ENCODE measurements at places on chromosomes 16 and 17.

- no peak for DNase-seq
Observed at GRCh38 chr17:39624313-39624712, 2.4 kb upstream of the PPP1R1B start.

GRCh38 chr17:77280304-77281121 lies 139.7 kb downstream of the SEC14L1 start:
- peak; percentile 18 for DNase-seq

GRCh38 chr16:79062821-79063220 lies 537.7 kb downstream of the MAF start:
- DNase-seq: no peak

DNA sequence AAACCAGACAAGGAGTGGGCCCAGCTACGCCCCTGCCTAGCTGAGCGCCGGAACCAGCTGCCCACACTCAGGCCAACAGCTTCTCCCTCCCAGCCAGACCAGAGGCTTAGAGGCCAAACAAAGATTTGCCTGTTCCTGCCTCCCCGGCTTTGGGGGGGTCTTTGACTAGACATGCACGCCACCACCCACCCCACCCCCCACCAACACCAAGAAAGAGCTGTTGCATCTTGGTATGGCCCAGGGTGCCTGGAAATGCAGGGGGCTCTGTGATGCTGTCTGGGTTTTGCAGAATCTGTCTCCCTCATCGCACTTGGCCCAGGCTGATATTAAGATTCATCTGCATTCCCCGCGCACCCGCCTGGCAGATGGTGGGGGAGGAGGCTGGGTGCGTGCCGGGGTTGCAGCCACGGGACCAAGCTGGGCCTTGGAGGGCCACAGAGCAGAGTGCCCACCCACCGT lies 1.3 kb upstream of the NXPH3 start:
- DNase-seq: no peak

- DNase-seq: no peak
Observed at GRCh38 chr16:10828851-10829366, 10.3 kb upstream of the TVP23A start.

- peak; percentile 11 for DNase-seq
Observed at GRCh38 chr16:72467157-72467759, 295.3 kb upstream of the PMFBP1 start.

DNA sequence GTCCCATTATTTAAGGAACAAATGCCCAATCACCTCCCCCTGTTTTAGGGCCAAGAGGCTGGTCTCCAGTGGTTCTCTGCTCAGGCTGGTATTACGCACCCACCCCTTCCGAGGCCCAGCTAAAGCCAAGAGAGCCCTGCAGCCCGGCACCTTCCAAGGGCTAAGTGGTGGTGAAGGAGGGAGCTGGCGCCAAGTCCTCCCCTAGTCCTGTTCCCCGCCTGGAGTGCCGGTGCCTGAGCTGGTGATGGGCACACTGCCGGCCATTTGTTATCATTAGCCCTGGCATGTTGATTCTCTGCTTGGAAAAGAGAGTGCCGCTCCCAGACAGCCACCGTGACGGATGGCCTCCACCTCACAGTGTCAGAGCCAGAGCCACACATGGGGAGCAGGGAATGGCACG lies 31.9 kb downstream of the GRIN2C start:
- no peak for DNase-seq

DNA sequence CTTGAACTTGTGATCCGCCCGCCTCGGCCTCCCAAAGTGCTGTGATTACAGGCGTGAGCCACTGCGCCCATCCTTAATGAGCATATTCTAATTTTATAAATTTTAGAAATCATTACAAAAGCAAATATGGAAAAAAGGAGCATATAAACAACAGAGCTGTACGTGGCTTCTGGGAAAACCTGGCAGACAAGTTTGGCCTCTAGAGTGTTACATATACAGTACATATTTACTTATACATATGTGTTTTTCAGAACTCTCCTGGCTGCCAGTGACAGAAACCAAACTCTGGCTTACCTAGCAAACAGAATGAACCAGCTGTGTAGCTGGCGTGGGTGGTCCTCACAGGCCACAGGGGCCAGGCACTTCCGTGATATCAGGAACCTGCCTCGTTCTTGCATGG lies 10.1 kb downstream of the DRC3 start:
- no peak for DNase-seq

- DNase-seq: no peak
Observed at GRCh38 chr16:85136213-85136701, 24.0 kb upstream of the CIBAR2 start.

GRCh38 chr17:79947351-79948031 lies 88.2 kb downstream of the TBC1D16 start:
- no peak for DNase-seq

DNA sequence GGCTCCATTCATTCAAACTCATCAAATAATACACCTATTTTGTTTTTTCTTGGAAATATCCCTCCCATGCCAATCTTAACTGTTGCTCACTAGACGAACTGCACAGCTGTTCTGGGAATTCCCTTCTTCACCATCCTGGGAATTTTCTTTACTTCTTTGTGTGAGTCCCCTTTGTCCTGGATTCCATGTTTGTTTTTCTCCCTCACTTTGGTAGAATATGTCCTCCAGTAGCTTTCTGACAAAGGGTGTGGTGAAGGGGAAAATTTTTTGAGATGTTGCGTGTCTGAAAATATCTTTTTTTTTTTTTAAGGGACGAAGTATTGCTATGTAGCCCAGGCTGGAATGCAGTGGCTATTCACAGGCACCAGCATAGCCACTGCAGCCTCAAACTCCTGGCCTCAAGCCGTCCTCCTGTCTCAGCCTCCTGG lies 17.2 kb upstream of the UTP6 start:
- DNase-seq: no peak

DNA sequence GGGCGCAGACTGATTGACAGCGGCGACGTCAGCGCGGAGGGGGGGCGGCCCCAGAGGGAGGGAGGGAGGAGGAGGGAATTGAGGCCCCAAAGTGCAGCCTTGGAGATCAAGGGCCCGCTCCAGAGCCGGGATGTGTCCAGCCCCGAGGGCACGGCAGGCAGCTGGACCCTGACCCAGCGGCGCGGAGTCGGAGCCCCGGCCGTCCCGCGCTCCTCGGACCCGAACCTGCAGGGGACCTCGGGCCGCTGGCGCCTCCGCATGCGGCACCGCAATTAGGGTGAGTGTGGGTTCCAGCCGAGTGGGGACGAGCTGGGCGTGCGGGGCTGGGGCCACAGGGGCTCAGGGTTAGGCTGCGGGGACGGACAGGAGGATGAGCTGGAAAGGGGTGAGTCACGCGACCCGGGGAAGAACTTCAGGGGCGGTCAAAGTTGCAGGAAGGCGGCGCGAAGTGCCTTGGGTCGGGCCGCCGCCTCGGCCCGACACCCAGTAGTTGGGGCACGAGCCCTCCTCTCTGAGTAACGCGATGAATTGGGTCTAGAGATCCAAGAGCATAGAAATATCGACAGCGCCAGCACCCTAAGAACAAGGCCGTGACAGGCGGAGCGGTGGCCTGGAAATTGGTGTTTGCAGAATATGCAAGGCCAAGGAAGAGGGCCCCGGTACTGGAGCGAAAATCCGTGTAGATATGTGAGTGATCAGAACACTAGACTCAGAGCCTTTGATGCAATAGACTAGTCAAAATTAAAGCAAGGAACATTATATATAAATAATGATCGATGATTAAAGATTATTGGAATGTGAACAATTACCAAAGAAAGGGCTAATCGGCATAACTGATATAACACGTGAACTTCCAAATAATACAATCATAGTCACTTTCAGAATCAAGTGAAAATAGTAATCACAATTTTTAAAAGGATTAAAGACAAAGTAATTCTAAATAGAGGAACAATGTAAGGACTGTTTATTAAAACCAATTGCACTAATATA lies at the start of gene TBX4:
Gene TBX4 (plus strand): TSS at position 122 of the 990 bp plus-strand sequence. CDS start 4,069 bp downstream, outside the sequence.
- no peak for DNase-seq

GRCh38 chr17:14203388-14203787 lies 33.3 kb downstream of the CDRT15 start:
- no peak for DNase-seq

DNA sequence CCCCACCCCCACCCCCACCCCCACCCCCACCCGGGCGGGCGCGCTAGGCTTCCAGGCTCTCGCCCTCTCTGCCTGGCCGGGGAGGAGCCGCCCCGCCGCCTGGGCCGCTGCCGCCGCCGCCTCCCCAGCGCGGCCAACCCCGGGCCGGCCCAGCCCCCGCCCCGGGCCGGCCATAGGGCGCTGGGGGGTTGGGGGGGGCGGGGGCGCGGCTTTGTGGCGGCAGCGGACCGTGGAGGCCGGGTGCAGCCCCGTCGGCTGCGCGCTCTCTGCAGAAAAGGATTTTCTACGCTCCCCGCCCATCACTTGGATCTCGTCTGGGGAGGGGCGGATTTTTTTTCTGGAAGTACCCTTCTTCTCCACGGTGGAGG lies 230.9 kb downstream of the MRTFB start:
- DNase-seq: peak; percentile 22

- DNase-seq: no peak
Observed at GRCh38 chr17:72967277-72967970, 125.1 kb downstream of the SLC39A11 start.

GRCh38 chr16:80107900-80108299 lies 432.9 kb upstream of the DYNLRB2 start:
- DNase-seq: no peak
